Stimulated activated CD8-positive, alpha-beta memory T cell treated with anti-CD3 and anti-CD28 coated beads, Interleukin-7, amount 100 ng/mL, for 1 hour (primary cell): ENCODE measurements at places on chromosomes 11 and 22.

DNA sequence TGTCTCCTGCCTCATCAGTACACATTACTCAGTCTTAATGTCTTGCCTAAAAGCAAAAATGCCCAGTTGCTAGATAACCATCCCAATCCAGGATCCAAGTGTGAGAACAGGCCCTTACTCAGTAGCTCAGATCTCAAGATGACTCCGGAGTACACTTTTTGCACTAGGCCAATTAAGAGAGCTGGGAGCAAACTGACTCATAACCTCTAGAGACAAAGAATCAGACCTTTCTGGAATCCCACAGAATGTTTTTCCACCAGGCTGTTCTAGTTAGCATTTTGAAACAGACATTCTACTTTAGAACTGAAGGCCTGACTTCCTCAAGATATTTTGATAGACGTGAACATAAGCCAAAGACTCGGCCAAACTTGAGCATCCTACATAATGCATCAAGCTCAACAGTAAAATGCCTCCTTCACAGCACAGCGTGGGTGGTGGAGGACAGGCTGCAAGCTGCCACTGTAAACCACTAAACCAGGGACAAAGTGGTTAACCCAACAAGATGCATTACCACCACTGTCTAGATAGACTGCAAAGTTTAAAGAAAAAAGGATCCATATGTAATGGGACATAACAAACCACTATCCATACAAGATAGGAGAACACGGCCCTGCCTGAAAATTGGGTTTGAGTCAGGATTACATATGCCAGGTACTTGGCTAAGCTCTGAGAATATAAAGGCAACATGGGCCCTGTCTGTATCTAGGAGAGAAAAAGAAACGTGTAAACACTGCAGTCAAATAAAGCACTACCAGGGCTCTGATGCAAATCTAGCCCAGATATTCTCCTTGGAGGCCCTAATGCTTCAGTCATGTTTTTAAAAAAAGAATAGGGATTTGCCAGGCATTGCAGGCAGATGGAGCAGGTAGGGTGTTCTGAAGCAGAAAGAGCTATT is 48.3 kb downstream of the MYH9 start:
- DNase-seq, result no peak

- DNase-seq, result no peak
Observed at GRCh38 chr22:34299496-34299895, 379.2 kb upstream of the LARGE1 start.

GRCh38 chr11:64723117-64723906 is at the start of gene NRXN2:
Gene NRXN2 (minus strand): TSS chr11:64723197. CDS start chr11:64713699, 9,498 bp downstream.
- peak; percentile 64 for DNase-seq

DNA sequence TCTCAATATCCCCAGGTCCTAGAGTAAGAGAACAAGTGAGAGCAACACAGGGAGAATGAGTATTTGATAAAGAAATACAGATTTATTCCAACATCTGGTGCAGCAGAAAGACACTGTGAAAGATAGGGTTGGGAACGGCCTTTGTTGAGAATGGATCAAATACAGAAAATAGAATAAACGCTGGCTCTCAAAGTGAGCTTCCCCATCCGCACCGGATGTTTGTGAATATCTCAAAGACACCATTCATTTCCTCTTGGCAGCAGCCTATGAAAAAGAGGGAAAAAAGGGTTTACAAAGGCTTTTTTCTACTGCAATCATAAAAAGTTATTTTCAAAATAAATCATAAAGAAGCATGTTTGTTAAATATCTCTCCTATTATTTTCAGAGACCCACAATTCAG is 279.3 kb downstream of the CASP12 start:
- DNase-seq, result no peak

GRCh38 chr22:50703726-50704509 is 31.3 kb downstream of the SHANK3 start:
- no peak for DNase-seq

DNA sequence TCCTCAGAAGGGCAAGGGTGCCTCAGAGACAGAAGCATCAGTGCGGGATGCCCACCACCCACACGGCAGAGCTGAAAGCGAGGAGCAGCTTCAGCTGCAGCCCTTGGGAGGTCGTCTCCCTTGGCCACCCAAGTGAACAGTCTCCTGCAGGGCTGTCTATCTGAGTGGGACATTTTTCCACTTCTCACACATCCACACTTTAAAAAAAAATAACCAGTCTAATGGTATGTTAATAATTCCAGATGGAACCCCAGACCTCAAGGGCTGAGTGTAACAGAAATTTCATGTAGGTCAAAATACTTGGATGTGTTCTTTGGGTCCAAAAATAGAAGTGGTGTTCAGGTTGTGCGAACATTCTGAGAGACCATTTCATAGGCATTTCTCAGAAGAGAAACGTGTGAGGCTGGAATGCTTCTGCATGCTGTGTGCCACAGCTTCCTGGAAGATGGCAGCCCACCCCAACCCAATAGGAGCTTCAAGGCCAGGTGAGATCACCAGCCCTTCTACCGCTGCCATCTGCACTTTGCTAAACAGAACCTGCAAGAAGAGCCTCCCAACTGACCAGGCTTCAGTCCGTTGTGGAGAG is 623.2 kb downstream of the OPCML start:
- no peak for DNase-seq
